ENCODE measurements at places on chromosomes 5 and 9.

GRCh38 chr9:121842612-121842978 is 191.2 kb downstream of the DAB2IP start:
- DNase-seq, result no peak

GRCh38 chr9:72203205-72203803 is 54.1 kb downstream of the GDA start:
- DNase-seq, result no peak

DNA sequence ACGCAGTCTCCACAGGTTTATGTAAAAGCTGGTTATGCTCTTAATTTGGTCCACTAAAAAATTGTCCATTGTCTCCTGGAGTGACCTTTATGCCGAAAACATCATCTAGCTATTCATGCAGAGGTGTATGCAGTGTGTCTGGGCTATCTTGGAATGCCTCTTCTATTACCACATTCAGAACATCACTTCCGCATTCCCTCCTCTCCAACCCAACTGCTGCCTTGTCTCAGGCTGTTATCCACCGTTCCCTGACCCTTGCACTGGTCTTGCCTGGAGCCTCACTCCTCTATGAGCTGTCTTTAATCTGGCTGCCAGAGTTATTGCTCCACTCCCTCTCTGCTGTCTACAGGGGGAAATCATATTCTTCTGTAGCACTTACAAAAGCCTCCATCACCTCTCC is 214.1 kb upstream of the ANKRD55 start:
- no peak for DNase-seq

DNA sequence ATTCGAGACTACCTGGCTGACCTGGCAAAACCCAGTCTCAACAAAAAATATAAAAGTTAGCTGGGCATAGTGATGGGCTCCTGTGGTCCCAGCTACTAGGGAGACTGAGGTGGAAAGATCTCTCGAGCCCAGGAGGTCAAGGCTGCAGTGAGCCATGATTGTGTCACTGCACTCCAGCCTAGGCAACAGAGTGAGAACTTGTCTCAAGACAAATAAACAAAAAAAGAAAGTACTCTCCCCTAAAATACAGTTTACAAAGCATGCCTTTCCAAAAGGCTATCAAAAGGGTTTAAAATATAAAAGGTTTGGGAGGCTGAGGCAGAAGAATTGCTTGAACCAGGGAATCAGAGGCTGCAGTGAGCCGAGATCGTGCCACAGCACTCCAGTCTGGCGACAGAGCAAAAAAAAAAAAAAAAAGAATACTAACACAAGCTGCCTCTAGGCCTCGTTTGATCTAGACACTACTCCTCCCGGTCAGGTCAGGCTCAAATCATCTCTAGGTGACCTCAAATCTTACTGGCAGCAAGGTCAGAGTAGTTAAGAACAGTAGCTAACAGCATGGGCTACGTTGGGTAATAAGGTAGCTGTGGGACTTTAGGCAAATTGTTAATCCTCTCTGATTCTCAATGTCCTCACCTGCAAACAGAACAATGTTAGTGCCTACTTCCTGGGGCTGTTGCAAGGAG is 9.3 kb downstream of the NAIF1 start:
- no peak for DNase-seq

- DNase-seq, result no peak
These were observed 168.2 kb downstream of the ZDHHC21 start for GRCh38 chr9:14524873-14525515.
